ENCODE measurements at places on chromosomes 3 and 15.

GRCh38 chr15:63084806-63085205 is 36.9 kb upstream of the LACTB start:
- no peak for DNase-seq
- peaks cover 1% of the 10 kb centered on the region for H3K4me1 ChIP-seq
- no peak overlapping the region for H3K4me3 ChIP-seq
- H3K36me3 ChIP-seq = no peaks in the 10 kb centered on the region
- no peaks in the 10 kb centered on the region for H3K27me3 ChIP-seq

DNA sequence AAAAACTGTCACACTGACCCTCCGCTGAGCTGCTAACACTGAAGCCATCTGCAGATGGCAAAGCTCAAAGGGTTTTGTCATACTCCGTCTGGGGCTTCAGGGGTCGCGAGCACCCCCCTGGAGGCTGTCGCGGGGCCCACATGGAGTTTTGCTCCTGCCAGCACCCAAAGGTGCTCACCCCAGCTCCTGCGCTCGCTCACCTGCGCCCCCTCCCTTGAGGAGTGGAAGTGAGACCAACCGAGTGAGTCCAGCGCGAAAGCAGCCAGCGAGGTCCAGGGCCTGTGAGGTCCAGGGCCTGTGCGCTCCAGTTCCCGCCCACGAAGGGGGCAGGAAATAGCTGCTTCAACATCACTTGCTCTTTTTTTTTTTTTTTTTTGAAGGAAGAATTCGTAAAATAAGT is 208.5 kb downstream of the ROBO2 start:
- H3K4me3 ChIP-seq = no peak overlapping the region
- no peak for DNase-seq
- H3K4me1 ChIP-seq = no peaks in the 10 kb centered on the region
- H3K36me3 ChIP-seq = no peaks in the 10 kb centered on the region

DNA sequence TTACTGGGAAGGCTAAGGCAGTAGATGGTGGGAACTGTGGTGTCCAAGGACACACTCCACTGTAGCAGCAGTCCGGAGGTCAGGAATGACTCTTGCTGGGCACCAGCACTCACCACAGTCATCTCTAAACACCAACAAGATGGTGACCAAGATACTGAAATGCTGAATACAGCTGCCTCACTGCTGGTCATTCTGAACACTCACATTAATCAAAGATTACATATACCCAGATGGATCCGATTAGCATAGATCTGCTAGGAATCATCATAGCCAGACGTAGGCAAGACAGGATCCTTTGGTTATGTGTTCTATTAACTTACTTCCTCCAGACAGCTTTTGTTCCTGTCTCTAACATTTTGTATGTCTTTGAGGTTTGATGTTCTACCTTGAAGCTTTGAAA is 134.9 kb upstream of the BFSP2 start:
- no peaks in the 10 kb centered on the region for H3K4me1 ChIP-seq
- H3K27me3 ChIP-seq = peaks cover 37% of the 10 kb centered on the region
- no peak overlapping the region for H3K4me3 ChIP-seq
- no peak overlapping the region for H3K27ac ChIP-seq

DNA sequence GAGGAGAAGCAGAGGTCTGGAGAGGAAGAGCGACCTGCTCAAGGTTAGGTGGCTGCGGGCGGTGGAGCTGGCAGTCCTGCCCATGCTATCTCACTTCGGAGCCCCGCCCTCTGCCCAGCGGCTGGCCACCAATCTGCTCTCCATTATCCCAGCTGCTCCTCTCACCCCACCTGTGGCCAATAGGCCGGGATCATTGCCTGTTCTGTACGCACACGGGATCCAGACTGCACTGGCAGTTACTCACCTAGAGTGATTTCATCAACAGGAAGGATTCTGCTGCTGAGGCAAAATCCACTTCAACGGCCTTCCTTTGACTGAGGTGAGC is 100.6 kb downstream of the TLE3 start:
- no peaks in the 10 kb centered on the region for H3K36me3 ChIP-seq
- no peak for DNase-seq
- H3K4me3 ChIP-seq = no peak overlapping the region
- H3K27me3 ChIP-seq = peaks cover 18% of the 10 kb centered on the region

DNA sequence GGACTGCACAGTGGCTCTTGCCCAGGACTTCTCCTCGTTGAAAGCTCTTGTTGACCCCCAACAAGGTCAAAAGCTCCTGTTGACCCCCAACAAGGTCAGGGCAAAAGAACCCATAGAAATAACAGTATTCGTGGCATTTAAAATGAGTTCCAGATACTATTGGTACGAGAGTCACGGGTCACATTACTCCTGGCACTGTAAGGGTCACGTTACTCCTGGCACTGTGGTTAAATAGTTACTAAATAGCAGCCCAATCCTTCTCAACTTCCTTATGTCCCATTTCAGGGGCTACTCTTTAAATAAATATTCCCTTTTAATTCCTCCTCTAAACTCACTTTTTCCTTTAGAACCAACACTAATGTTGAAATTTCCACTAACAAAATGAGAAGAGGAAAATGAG is 18.2 kb upstream of the ADCY5 start:
- DNase-seq = no peak
- peaks cover 33% of the 10 kb centered on the region for H3K27me3 ChIP-seq
- H3K27ac ChIP-seq = no peak overlapping the region
- no peak overlapping the region for H3K4me3 ChIP-seq
- H3K36me3 ChIP-seq = no peaks in the 10 kb centered on the region

DNA sequence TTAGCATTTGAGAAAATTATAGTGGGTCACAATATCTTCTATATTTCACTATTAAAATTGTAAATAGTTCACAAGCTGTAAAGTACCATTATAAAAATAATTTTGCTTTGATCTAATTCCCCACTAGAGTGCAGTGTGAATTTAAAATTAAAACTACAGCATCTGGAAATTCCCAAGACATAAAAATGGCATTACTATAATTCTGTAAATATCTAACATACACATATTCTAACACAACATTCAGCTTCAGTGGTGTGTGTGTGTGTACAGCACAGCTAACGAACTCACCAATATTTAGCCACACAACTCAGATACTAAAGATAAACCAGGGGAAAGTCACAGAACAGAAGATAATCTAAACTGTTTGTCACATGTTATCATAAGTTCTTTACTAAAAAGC is 424.9 kb upstream of the ZNF385D start:
- H3K4me3 ChIP-seq = no peak overlapping the region
- DNase-seq = no peak
- H3K4me1 ChIP-seq = no peaks in the 10 kb centered on the region
- H3K27me3 ChIP-seq = no peaks in the 10 kb centered on the region
- H3K27ac ChIP-seq = no peak overlapping the region

DNA sequence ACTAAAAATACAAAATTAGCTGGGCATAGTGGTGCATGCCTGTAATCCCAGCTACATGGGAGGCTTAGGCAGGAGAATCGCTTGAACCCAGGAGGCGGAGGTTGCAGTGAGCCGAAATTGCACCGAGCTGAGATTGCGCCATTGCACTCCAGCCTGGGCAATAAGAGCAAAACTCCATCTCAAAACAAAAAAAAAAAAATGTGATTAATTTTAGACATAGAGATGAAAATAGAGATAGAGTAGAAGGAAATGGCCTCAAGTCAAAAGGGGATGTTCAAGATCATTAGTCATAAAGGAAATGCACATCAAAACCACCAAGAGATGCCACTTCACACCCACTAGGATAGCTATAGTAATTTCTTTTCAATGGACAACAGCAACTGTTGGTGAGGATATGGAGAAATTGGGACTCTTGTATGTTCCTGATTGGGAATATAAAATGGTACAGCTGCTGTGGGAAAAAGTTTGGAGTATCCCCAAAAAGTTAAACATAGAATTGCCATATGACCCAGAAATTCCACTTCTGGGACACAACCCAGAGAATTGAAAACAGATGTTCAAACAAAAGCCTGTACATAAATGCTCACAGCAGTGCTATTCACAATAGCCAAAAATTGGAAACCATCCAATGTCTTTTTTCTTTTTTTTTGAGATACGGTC is 55.4 kb downstream of the ABHD2 start:
- H3K27me3 ChIP-seq = no peaks in the 10 kb centered on the region
- peaks cover 33% of the 10 kb centered on the region for H3K4me1 ChIP-seq
- H3K4me3 ChIP-seq = no peak overlapping the region
- peaks cover 8% of the 10 kb centered on the region for H3K36me3 ChIP-seq

- peaks cover 3% of the 10 kb centered on the region for H3K4me1 ChIP-seq
- H3K27me3 ChIP-seq = peaks cover 18% of the 10 kb centered on the region
- H3K27ac ChIP-seq = no peak overlapping the region
- no peak for DNase-seq
- H3K4me3 ChIP-seq = no peak overlapping the region
- H3K36me3 ChIP-seq = no peaks in the 10 kb centered on the region
Measured at GRCh38 chr15:31020542-31020941, 29.1 kb upstream of the MTMR10 start.

DNA sequence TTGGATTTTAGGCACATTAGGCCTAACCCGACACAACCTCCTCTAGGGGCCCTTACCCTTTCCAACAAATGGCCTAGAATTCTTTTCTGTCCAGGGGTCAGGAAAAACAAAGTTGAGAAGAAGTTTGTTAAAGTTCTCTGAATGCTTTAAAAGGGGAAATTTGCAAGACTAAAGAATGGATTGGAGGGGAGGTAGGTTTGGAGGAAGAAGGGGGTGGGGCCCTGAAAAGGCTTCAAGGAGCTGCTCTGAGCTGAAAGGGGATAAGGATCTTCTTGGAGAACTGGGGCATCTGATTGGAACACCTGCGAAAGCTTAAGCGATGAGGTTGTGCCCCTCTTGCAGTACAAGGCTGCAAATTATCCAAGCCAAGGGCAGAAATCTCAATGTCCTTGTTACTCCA is 3.9 kb upstream of the SENP2 start:
- no peaks in the 10 kb centered on the region for H3K27me3 ChIP-seq
- H3K4me3 ChIP-seq = no peak overlapping the region
- DNase-seq = no peak
- H3K27ac ChIP-seq = no peak overlapping the region

GRCh38 chr3:65268426-65268825 is 580.6 kb upstream of the ADAMTS9 start:
- H3K27ac ChIP-seq = no peak overlapping the region
- no peak for DNase-seq
- H3K4me1 ChIP-seq = no peaks in the 10 kb centered on the region

GRCh38 chr3:194541483-194541882 is 54.7 kb upstream of the ATP13A3 start:
- peaks cover 6% of the 10 kb centered on the region for H3K4me1 ChIP-seq
- no peak overlapping the region for H3K27ac ChIP-seq
- H3K4me3 ChIP-seq = no peak overlapping the region
- no peaks in the 10 kb centered on the region for H3K36me3 ChIP-seq
- no peak for DNase-seq

DNA sequence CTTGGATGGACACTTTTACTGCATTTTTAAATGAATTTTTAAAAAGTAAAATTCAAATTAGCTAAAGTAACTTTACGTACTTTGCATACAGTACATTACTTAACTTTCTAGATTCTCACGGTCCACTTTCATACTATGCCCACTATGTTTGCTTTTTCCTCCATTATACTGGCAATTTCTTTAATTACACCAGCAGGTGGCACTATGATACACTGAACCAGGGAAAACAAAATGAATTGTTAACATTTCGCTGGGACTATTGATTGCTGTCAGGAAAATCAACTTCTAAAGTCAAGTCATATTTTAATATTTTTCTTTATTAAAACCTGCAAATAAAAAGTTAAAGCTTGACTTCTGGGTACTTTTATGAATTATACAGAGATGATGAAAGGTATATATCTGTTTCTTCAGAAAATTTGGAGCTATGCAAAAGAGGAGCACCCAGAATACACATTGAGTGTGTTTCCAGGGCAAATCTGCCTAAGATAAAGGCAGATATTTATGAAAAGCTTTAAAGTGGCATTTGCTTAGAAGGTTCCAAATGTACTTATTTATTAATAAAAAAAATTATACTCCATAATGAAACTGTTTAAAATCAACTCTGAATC is 21.8 kb upstream of the POU1F1 start:
- H3K27ac ChIP-seq = no peak overlapping the region
- no peaks in the 10 kb centered on the region for H3K36me3 ChIP-seq
- no peak for DNase-seq
- H3K27me3 ChIP-seq = peaks cover 7% of the 10 kb centered on the region
- H3K4me1 ChIP-seq = peaks cover 2% of the 10 kb centered on the region
- no peak overlapping the region for H3K4me3 ChIP-seq

GRCh38 chr3:79086514-79086913 is 681.3 kb downstream of the ROBO1 start:
- H3K27ac ChIP-seq = no peak overlapping the region
- no peaks in the 10 kb centered on the region for H3K4me1 ChIP-seq
- H3K27me3 ChIP-seq = no peaks in the 10 kb centered on the region
- peak; percentile 38 for DNase-seq
- no peak overlapping the region for H3K4me3 ChIP-seq

DNA sequence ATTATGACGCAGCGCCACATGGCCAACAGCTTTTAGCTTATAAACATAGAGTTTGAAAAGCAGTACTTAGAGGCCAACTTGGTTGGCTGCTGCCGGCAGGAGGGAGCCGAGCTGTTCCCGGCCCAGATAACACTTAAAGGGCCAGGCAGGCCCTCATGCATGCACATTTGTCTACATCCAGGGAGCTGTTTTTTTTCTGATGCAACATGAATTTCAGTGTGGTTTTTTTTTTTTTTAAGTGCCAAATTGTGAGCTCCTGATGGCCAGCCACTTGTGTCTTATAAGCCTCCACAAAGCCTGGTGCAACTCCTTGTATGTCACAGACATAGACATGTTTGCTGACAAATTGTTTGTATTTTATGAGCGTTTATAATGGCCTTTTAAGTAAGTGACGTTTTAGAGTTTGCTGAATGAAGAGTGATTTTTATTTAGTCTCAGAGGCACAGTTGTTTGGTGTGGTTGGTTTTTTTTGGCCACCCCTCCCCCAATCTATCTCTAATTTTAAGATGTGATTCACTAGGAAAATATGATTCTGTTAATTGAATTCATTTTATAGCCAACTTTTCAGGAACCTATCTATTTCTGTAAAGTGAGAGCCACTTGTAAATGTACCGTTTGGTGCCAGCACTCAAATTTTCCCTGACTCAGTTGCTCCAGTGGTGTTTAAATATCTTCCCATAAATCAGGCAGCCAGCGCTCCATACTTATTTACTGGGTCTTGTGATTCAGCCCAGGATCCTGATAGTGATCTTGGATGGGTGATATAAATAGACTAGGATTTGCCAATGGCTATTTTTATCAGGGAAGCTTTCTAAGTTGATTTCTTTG is 134.3 kb downstream of the VGLL4 start:
- no peak overlapping the region for H3K4me3 ChIP-seq
- no peaks in the 10 kb centered on the region for H3K27me3 ChIP-seq
- no peak overlapping the region for H3K27ac ChIP-seq
- DNase-seq = no peak
- no peaks in the 10 kb centered on the region for H3K36me3 ChIP-seq
